AG04449 (cell line): ENCODE measurements at places on chromosomes 2 and 18.

- DNase-seq, result no peak
These were observed 17.5 kb upstream of the RANBP2 start for GRCh38 chr2:108701806-108702205.

DNA sequence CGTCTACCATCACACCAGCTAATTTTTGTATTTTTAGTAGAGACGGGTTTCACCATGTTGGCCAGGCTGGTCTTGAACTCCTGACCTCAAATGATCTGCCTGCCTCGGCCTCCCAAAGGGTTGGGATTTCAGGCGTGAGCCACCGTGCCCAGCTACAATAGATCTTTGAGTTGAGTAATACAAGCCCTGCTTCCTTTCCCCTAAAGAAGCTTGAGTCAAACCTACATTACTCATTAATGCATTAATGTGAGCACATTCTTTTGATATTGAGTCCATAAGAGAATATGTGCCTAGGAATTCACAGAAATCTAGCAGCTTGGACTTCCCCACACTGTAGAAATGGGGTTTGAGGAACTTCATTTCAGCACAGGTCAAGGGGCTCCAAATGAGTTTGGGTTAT, 39.6 kb downstream of the PSMG2 start:
- DNase-seq, result peak; percentile 60

DNA sequence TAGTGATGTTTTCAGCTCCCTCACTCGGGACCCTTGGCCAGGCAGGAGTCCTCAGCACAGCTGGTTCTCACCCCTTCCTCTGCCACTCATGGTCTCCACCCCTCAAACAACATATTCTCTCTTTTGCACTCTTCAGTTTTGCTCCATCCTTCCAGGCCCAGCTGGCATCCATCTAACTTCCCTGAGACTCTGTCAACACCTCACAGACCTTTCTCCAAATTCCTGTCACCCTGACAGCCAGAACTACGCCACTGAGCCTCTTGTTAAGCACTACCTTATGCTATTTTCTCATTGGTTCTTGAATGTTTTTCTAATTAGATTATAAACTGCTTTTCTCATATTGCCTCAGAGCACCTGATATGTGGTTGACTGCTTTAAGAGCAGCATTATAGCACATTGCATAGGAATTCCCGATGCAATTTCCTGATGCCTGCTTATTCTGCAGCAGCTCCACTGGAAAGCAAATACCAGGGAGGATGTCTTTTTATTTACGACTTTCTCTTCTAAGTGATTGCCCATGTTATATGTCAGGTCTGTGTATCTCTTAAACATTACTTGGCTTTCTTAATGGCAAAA, 12.4 kb upstream of the INO80C start:
- DNase-seq, result no peak

- DNase-seq, result no peak
These were observed 3.7 kb upstream of the IL1RN start for GRCh38 chr2:113123726-113124125.

- DNase-seq, result peak; percentile 40
These were observed 49.9 kb upstream of the PNPT1 start for GRCh38 chr2:55743583-55743982.

DNA sequence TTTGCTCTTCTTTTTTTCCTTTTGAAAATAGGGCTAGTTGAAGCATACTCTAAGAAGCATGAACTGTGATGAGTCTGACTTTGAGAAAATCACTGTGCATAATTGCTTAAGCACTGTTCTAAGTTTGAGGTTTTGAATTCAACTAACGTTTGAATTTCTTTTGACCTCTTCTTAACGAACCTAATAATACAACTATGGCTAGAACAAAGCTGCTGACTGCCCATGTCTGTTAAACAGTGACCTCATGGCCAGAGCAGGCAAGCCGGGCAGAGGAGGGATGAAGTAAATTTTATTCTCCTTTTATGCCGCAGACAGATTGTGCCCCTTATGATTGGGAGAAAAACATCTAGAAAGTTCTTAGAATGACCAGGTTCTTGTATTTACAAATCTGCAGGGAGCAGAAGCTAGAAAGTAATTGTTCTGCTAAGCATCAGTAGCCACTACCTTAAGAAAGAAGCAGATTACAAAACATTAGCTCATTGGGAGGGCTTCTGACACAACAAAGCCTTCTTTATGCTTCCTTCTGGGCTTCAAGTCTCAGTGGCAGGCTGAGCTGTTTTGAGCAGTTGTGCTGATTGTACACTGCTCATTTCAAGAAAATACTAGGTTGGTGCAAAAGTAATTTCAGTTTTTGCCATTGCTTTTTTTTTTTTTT, 97.8 kb upstream of the RASGRP3 start:
- no peak for DNase-seq

GRCh38 chr2:101446869-101447268, 28.0 kb downstream of the RFX8 start:
- peak; percentile 34 for DNase-seq

DNA sequence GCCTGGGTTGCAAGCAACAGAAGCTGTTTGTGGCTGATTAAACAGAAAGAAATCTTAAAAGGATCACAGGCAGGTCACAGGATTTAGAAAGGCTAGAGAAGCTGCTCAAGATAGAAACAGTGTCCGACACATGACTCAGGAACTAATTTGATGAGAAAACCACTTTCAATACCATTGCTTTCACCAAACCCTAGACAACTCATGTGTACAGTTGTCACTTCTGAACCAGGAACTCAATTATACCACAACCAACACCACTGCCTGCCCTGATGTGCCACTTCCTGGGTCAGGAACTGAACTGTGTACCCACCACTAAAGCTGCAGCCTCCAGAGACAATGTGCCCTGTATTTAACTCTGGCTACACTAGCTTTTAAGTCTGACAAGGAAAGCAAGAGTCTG, 56.0 kb downstream of the TMEM247 start:
- no peak for DNase-seq

DNA sequence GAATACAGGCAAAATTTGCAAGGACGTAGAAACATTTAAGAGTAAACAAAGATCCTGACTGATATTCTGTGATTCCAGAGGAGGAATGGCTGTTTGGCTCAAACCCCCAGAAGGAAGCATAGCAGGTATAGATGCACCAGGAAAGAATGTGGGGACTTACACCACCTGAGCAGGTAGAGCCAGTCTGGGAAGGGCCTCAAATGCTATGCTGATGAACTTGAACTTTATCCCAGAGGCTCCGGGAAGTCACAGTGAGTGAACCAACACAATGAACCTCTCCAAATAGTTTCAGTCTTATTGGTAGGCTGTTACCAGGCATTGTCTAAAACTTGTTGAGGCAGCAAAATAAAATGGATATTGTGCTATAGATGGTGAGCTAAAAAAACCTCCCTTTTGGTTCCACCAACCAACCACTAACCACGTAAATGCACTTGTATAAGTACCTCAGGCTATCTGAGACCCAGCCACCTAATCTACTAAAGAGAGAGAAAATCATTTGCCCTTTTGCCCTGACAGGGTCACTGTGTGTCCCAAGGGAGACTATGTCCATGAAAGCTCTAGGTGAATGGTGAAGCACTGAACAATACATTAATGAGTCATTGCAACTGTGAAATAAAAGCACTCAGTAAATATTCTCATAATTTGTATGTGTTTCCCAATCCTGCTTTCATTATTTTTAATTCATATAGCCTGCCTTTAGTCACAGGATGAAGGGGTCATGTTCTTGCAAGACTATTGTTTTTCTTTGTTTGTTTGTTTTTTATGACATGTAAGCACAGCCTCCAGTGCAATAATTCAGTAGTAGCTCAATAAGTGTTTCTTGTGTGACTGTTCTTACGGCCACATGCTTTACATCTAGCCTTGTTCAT, 911.6 kb downstream of the EPHA4 start:
- DNase-seq, result no peak
